ENCODE measurements at places on chromosomes 16 and 17. TPM values are rescaled to one million over a fixed set of nuclear protein-coding genes. Genes with fewer than 3 reads are reported as not detected.

DNA sequence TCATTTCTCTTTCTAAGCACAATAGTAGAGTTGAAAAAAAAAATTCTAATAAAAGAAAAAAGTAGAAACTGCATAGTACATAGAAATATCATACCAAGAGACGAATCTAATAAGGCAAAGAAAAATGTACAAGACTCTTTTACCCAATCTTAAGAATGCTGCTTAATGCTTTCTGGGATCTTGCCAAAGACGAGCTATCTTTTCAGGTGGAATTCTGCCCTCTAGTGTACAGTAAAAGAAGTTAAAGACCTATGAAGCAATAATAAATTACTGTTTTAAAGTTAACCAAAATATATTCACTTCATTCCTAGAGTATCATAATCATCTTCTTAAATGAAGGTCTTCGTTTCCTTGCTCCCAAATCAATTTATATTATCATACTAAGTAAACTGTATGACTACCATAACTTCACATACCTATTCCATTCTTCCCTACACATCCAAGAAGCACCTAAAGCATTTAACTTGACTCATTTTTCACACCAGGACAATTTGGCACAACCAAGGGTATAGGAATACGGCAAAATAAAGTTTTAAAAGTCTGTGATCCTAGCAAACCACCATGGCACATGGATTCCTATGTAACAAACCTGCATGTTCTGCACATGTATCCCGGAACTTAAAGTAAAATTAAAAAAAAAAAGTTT lies 47.7 kb downstream of the CFDP1 start:
- no peak for DNase-seq

- no peak for DNase-seq
Measured at GRCh38 chr16:7596308-7596707, 263.7 kb downstream of the RBFOX1 start.

- no peak for DNase-seq
Measured at GRCh38 chr17:72812823-72813222, 279.7 kb downstream of the SLC39A11 start.

GRCh38 chr16:27455700-27456099 lies 53.7 kb downstream of the IL21R start:
- no peak for DNase-seq

- DNase-seq, result no peak
Measured at GRCh38 chr17:41153856-41154255, 4.2 kb upstream of the KRTAP4-5 start.

DNA sequence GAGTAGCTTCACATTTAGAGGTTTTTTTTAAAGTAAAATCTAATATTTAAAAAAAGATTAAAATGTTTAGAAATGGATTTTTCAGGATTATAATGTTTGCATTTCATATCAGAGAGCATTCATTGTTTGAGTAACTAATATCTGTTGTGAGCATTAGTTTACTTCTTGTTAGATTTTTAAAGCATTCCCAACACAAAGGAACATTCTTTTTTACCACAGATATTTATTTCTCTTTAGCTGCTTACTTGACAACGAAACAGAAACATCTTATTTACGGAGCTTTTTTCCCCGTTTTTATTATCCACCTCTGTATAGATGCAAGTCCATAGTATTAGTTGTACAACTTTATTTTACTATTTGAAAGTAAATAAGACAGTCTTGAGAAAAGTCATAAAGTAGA lies 53.0 kb downstream of the NFAT5 start:
- DNase-seq, result no peak

GRCh38 chr16:71808593-71809459 lies at the start of gene AP1G1:
Gene AP1G1 (minus strand): TSS chr16:71808834. CDS start chr16:71789479, 19,355 bp downstream.
- DNase-seq, result peak; percentile 98

DNA sequence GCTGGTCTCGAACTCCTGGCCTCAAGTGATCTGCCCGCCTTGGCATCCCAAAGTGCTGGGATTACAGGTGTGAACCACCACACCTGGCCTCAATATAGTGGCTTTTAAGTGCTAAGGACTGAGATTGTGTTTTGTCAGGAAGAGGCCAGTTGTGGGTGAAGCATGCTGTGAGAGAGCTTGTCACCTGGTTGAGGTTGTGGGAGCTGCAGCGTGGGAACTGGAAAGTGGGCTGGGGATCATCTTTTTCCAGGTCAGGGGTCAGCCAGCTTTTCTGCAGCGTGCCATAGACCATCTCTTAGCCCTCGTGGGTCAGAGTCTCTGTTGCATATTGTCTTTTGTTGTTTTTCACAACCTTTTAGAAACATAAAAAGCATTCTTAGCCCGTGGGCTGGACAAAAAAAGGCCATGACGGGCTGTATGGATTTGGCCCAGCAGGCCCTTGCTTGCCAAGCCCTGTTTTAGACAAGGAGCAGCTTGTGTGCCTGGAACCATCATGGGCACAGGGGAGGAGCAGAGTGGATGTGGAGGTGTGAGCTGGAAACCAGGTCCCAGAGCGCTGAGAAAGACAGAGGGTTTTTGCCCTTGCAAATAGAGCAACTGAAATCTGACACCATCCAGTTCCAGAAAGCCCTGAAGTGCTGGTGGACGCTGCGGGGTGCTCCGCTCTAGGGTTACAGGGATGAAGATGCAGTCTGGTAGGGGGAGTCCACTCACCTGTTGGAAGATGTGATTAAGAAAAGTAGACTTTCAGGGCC lies 5.5 kb downstream of the BIRC5 start:
- no peak for DNase-seq

DNA sequence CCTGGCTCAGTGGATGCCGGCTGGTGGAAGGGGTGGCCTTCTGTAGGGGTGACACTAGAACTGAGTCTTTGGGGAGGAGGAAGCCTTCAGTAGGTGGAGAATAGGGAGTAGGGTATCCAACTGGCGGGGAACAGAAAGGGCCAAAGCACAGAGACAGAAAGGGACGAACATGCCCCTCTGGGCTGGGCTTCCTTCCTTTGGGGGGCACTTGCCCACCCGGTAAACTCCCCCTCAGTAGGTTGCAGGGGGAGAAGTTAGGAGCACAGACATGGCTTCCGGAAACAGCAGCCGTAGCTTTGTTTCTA lies 774 bp downstream of the ENGASE start:
- DNase-seq, result no peak

DNA sequence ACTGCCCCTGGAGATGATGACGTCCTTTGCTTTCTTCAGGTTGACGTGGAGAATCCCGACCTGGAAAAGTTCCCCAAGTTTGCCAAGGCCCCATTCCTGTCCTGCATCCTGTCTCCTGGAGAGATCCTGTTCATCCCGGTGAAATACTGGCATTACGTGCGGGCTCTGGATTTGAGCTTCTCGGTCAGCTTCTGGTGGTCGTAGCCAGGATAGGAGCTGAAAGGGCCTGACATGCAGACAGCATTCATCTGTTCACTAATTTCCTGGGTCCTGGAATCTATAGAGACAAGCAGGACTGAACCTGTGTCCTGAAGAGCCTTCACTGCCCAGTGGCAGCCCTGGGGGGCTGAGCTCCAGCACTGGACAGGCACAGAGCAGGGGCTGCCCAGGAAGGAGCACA lies 17.2 kb downstream of the KDM8 start:
- DNase-seq, result no peak

- DNase-seq, result no peak
Measured at GRCh38 chr17:38660097-38661025, 14.4 kb downstream of the EPOP start.

DNA sequence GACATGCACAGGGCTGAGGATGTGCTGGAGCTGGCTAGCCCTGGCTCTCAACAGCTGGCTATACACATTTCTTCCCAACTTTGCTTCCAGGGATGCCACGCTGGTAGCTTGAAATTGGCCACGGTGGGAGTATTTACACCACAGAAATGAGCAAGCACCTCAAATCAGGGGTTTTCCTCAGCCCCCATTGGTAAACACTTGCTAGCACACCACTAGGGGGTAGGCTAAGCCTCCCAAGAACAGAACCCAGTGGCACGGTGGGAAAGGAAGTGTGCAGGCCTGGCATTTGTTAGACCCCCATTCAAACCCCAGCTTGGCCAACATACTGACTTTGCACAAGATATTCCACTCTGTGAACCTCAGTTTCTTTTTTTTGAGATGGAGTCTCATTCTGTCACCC lies 12.9 kb downstream of the DRC3 start:
- no peak for DNase-seq

GRCh38 chr17:41655611-41656111 lies 31.3 kb upstream of the KRT17 start:
- peak; percentile 93 for DNase-seq

DNA sequence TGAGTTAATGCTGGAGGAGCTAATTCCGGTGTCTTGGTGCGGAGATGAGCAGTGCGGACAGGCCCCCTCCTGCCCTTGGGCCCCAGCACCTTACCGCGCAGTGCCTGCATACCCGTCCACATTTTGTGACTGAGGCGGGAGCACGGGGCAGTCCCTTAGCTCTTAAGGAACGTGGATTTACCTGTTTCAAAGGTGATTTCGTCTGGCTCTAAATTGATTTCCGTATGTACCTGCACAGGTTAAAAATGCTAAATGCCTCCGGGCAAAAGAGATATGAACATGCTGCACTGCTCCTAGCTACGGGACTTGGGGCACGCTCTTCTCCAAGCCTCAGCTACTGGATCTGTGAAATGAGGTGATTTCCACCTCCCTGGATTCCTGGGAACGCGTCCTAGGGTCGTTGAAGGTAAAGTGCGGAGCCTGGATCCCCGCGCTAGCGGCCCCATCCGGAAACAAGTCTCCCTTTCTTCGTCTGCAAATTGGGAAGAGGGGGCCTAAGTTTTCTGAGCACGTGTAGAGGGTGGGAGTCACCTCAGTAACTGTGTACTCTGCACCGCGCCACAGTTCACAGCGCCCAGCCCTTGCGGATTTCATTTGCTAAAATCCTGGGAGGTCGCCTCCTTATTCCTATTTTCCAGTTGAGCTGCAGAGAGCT lies 669 bp upstream of the CRISPLD2 start:
- no peak for DNase-seq

DNA sequence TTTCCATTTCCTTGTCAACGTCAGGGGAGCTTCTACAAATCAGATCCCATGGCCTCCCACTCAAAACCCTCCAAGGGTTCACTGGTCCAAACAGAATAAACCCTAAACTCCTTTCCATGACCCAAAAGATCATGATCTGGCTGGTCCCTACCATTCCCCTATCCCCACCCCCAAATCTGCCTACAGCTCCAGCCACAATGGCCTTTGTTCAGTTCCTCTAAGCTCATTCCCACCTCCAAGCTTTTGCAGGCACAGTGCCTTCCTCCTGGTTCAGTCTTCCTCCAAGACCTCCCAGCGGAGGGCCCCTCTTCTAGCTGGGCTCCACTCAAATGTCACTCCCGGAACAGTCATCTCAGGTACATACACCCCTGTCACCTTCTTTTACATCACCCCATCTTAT lies 2.0 kb downstream of the GPRC5B start:
- no peak for DNase-seq

DNA sequence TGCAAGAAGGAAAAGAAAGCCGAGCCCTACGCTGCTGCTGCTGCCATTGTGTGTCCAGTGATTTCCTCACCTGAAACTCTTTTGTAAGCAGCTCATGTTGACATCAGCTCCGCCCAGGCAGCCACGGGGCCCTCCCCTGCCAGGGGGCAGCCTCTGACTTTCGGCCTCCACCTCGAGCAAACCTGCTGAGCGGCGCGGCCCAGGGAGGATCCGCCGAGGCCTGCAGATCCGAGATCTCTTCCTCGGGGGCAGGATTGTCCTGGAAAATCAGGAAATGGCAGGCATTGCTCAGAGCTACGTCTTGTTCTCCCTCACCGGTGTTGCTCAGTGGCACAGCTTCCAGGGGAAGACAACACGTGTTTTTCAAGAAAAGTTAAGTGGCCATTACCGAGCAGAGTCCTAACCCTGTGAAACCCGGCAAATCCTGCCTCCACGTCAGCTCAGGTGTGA lies 35.6 kb upstream of the ZNF750 start:
- DNase-seq, result no peak

- DNase-seq, result no peak
Measured at GRCh38 chr17:901964-902363, 77.6 kb downstream of the NXN start.

- DNase-seq, result no peak
Measured at GRCh38 chr17:79299349-79299748, 224.7 kb downstream of the ENGASE start.

DNA sequence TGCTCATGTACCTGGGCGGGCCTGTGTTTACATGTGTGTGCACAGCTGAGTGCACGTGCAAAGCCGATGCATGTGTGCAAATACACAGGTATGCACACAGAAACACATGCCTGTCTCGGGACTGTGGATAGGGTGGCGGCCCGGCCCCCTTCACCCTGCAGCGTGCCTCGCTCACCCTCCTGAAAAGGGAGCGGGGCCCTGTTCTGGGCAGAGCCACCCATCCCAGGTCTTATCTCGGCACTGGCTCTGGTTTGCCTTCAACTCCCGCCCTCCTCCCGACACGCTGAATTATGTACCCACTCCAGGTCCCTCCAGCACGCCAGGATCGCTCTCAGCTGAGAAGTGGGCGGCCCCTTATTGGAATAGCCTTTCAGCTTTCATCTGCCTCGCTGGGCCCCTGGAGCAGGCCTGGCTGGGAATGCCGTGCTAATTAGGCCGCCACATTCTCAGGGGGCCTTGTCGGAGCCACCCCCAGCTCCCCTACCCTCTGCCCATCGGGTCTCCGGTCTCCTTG lies 77.8 kb downstream of the RTN4RL1 start:
- no peak for DNase-seq

The HSD3B7 gene
- polyA plus RNA-seq, result 5.1 TPM

The CDH1 gene
- polyA plus RNA-seq, result 161 TPM

The FMNL1 gene
- 7.1 TPM for polyA plus RNA-seq

The TBC1D3C gene
- 0.39 TPM for polyA plus RNA-seq

The TSPAN10 gene
- 7.1 TPM for polyA plus RNA-seq

The SYT17 gene
- polyA plus RNA-seq, result 16.4 TPM

The KRTAP2-1 gene
- polyA plus RNA-seq, result not detected

Measured in left lung (tissue), 14 donors.